ENCODE measurements at places on chromosomes 7 and 10.

- no peak for DNase-seq
These were observed 37.9 kb downstream of the ZC3HC1 start for GRCh38 chr7:130013241-130013640.

- DNase-seq: no peak
These were observed 103.4 kb upstream of the SEMA3D start for GRCh38 chr7:85290269-85290668.

- DNase-seq: no peak
These were observed 54.5 kb upstream of the CD36 start for GRCh38 chr7:80583901-80584300.

DNA sequence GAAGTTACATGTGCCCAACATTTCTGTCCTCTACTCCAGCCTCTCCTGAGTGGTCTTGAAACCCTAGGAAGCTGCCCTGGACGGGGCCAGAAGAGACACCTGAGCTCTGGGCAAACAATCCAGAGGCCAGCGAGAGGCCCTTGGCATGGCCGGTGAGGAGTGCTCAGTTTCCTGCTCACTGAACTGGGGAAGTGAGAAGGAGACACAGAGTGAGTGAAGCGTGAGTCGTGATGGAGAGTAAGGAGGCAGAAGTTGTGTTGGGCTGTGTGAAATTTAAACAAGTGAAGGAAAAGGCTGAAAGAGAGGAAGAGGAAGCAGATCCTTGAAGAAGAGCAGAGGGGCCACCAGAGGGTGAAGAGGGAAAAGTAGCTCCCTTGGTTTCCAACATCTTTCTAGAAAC, 73.2 kb downstream of the WNT2 start:
- DNase-seq: no peak

GRCh38 chr10:46225597-46225996, 61.2 kb upstream of the ANTXRL start:
- DNase-seq: no peak

DNA sequence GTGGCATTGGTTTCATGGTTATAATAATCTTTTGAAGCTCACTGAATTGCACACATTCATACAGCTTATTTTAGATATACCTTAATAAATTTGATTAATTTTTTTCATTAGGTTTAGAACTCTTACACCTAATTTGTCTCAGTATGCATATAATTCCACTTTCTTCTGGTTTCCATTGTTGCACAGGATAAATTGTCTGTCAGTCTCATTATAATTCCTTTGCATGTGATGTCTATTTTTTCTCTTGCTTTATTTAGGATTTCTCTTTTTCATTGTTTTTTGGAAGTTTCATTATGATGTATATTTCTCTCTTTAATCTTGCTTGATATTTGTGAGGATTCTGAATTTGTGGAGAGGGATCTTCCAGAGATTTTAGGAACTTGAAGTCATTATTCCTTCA, 84.7 kb downstream of the ARL5B start:
- no peak for DNase-seq

- no peak for DNase-seq
These were observed 69.0 kb downstream of the CACNB2 start for GRCh38 chr10:18209241-18209640.

DNA sequence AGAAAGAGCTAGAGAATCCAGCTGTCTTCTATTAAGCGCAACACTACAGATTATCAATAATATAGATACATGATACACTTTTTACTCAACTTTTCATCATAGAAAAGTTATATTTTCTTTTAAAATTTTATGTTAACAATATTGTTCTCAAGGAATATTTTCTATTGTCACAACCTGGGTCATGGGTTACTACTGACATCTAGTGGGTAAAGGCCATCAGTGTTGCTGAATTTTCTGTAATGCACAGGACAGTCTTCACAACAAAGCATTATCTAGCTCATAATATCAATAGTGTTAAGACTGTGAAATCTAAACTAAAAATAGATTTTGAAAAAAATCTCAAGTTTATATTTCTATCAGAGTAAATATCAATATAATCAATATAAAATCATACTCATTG, 209.8 kb downstream of the ZNF33B start:
- DNase-seq: no peak

GRCh38 chr10:119620241-119621077, 23.7 kb upstream of the TIAL1 start:
- no peak for DNase-seq

- DNase-seq: no peak
These were observed 102.1 kb downstream of the OSBPL3 start for GRCh38 chr7:24877790-24878311.

DNA sequence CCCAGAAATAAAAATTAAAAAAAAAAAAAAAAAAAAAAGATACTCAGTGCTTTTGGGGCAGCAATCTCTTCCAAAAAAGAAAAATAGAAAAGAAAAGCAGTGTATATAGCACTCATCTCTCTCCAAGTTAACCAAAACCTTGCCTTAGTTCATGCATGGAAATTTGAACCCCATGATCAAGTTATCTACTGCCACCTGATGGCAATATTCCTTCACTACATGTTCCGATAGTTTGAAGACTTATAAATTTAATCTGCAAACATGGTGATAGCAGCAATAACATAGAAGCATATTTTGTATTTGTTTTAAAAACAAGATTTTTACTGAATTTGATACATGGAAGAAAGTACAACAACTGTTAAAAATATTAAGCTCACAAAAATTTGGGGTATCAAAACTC, 48.6 kb upstream of the SLIT1 start:
- peak; percentile 28 for DNase-seq

DNA sequence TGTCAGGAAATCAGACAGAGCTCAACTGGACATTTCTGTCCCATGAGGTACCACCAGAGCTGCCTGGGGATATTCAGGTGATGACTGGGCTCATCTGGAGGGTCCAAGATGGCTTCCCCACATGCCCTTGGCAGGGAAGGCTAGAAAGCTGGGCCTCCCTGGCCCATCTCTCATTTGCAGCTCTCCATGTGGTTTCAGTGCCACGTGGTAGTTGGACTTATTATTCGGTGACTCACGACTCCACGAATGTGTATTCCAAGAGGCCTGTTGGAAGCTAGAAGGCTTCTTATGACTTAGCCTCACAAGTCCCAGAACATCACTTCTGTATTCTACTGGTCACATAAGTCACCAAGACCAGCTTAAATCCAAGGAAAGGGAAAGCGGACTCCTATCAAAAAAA, 22.8 kb downstream of the NSMCE4A start:
- no peak for DNase-seq

- peak; percentile 45 for DNase-seq
These were observed 28.1 kb upstream of the PLXDC2 start for GRCh38 chr10:19788075-19788686.

GRCh38 chr7:154380771-154381170, 328.6 kb downstream of the DPP6 start:
- no peak for DNase-seq

DNA sequence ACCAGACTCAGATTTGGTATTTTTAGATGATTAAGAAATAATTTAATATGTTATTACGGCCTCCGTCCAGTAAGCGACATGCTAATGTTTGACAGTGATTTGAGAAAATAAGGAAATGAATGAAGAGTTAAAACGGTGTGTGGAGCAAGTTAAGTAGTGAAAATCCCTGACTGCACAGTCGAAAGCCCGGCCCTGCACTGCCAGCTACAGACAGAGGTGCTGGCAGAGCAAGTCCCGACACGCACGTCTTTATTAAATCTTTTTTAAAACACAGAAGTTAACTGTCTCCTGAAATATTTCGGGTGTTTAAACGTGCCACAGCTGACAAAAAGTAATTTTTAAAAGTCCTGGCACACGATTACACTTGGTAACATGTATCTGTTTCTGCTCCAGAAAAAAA, 293.4 kb upstream of the RNF32 start:
- DNase-seq: no peak

GRCh38 chr7:121306565-121306964, 22.2 kb upstream of the WNT16 start:
- DNase-seq: no peak

DNA sequence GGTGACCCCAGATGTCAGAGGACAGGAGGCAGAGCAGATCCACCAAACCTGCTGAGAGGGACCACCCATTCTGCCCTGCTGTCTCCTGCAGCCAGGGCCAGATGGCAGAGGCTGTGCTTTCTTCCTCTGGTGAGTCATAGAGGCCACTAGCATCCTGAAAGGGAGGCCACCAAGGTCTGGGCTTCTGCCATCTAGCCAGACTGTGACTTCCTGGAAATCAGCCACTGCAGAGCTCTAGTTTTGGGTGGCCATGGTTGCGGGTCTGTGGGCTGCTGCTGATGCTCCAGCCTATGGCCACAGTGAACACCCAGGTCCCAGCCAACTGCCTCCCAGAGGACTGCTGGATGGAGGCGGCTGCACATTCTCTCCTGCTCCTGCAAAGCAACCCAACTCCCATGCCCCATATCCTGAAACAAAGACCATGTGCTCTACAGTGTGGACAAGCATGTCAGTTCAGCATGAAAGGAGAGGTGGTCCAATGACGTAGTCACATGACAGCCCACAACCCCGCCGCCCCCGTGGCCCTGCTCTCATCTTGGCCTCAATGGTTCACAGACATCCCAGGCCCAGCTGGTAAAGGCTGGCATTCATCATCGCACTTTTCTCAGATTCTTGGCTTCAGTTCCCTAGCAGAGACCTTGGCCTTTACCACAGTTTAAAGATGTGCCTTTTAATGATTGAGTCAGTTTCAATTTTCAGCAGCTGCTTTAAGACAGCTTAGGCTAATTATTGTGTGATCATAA, 73.9 kb upstream of the CXCL12 start:
- no peak for DNase-seq

GRCh38 chr10:113739577-113739976, 11.9 kb upstream of the PLEKHS1 start:
- no peak for DNase-seq

GRCh38 chr10:132722394-132723329, 63.3 kb downstream of the NKX6-2 start:
- DNase-seq: peak; percentile 68

GRCh38 chr7:134485203-134485602, 26.3 kb upstream of the AKR1B1 start:
- no peak for DNase-seq

DNA sequence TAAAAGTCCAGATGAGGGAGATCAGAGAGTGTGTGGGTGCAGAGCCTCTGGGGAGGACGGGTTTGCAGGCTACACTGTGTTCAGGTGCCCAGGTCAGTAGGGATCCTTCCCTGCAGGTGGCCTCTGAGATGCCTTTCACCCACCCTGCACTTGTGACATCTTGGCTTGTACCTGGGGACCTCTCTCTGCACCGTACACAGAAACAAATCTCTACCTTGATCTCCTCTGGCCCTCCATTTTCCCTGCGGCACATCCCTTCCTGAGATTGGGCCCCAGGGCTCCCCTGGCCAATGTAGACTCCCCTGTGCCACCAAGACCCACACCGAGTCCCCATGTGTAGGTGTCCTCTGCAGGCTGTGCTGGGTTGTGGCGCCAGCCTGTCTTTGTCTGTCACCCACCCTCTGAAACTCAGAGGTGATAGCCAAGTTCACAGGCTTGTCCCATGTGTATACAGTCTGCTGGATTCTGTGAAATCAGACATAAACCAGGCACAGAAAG, 140.6 kb downstream of the PTPN20 start:
- DNase-seq: no peak

DNA sequence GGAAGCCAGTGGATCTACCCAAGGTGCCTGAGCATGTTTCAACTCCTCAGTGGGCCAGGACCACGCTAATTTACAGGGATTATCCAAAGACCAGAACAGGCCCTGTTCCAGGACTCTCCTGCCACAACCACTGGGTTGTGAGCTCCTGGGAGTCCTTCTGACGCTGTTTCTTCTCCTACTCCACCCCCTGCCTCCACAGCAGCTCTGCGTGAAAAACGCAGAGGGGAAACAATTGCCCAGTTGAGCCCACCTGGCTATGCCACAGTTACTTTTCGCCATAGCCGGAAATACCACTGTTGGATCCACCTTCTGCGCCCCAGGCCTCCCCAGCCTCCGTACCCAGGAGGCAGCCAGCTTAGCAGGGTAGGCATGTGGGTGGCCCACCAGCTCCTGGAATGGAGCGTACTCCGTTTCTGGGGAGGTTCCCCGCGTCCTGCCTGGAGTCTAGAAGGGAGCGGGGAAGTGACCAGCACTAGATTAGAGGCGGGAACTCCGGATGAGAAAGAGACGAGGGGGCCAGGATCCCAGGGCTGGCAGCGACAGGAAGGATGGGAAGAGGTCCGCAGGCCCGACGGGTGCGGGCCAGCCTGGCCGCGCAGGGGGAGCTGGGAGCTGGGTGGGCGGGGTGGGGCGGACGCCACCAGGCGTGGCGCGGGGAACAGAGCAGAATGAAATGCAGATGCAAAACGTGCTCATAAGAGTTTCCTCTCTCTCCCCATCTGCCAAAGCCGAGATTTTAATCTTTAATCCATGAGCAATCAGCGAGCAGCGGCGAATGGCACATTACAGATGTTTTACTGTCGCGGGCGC, 32.1 kb upstream of the PAX2 start:
- DNase-seq: no peak

DNA sequence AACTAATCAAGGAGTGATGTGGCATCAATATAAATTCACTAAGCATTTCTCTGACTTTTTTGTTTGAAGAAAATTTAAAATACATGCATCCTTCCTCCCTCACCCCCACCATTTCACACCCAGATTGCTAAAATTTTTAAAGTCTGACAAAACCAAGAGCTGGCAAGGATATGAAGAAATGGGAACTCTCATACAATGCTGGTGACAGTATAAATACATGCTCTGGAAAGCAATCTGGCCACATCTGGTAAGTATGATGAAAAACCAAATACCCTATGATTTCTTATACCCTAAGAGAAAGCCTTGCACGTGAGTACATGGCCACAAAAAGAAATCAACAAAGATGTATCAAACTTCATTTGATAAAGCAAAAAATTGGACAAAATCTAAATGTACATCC, 31.2 kb downstream of the P4HA1 start:
- DNase-seq: no peak

GRCh38 chr7:105932835-105933477, 30.1 kb upstream of the CDHR3 start:
- no peak for DNase-seq

- DNase-seq: no peak
These were observed 159.4 kb downstream of the ADARB2 start for GRCh38 chr10:1577945-1578344.

DNA sequence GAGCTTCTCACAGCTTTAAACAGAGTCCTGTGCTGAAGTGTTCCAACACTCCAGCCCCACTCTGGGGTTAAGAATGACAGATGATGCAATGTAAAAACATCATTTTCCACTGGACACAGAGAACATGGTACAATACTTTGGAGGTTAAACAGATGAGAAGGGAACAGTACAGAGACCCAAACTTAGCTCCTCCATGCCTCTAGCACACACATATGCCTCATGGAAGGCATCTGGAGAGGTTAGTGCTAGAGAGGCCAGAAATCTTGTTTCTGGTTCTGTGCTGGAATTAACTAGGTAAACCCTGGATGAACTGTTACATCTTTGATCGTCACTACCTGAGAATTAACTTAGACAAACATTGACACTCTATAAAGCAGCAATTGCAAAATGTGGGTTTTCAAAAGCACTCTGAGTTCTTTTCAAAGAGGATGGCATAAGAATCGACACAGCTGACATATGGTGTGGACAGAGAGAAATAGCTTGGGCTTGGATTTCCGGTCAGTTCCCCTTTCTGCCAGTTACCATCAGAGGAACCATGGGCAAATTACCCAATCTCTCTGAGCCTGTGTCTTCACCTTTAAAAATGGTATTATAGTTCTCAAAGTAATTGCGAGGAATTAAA, 81.9 kb downstream of the KCNMA1 start:
- DNase-seq: no peak
